ENCODE measurements at places on chromosomes 2 and 18. TPM values are rescaled to one million over a fixed set of nuclear protein-coding genes. Genes with fewer than 3 reads are reported as not detected.

CROCC2 gene
- total RNA-seq, result not detected

SIX2 gene
- total RNA-seq, result not detected

GRCh38 chr18:79575891-79576685, 103.5 kb upstream of the CTDP1 start:
- no peak overlapping the region for H3K27ac ChIP-seq
- no peaks in the 10 kb centered on the region for H3K27me3 ChIP-seq
- no peak for DNase-seq
- H3K4me3 ChIP-seq, result no peak overlapping the region
- H3K36me3 ChIP-seq, result no peaks in the 10 kb centered on the region

REG3G gene
- not detected for total RNA-seq

DNA sequence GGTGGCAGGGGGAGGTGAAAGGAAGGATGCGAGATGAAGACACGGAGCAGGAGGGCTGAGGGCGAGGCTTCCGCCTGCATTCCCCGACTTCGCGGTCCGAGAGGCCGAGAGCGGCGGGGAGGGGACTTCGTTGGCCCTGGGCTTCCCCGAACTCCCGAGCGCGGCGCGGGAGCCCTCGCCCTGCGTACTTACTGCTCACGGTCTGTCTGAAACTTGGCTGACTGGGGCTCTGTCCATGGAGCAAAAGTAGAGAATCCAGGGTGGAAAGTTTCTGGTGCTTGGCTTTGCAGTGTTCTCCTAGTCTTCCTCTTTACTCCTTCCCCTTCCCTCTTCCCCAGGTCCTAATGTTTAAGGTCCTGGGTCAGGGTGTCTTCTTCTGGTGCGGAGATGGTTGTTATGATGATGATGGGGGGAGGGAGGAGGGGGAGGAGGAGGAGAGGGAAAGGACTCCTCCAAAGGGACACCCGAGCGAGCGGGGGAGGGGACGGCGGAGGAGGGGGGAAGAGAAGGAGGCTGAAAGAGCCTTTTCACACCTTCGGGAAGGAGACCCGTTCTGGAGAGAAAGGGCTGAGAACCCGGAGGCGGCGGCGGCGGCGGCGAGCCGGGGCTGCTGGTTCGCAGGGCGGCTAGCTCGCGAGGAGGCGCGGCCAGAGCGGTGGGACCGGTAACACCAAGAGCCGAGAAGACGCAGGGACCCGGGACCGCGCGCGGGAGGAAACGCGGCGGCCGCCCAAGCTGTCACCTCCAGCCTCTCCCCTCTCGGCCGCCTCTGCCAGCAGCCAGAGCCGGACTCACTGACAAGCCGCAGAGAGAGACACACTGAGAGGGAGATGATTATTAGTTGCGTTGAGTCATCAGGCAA, at the start of gene SATB2:
Gene SATB2, minus strand, starts transcription at position 793 of the 862 bp plus-strand sequence. CDS start 1,902 bp downstream, outside the sequence.
- peak within 1 kb of the TSS; percentile 60 for H3K4me3 ChIP-seq
- H3K36me3 ChIP-seq, result no peaks in the 10 kb centered on the region
- peaks cover 17% of the 10 kb centered on the region for H3K4me1 ChIP-seq
- H3K27ac ChIP-seq, result no peak within 1 kb of the TSS
- peaks cover 60% of the 10 kb centered on the region for H3K27me3 ChIP-seq

DNA sequence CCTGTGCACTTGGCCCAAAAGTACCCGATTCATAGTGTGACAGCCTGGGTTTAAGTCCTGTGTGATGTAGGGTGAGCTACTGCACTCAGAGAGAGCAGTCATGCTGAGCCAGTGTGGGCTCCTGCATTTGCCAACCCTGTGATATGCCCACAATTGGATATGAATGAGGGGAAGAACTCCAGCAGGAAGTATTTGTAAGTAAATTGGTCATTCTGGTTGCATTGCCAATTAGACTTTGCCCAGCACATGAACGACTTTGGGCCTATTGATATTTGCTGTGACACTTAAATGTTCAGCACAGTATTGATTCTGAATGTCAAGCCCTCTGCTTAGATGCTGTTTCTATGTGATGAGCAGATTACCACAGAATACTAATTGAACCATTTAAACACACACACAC, 570.9 kb downstream of the PIK3C3 start:
- no peak for DNase-seq
- no peak overlapping the region for H3K27ac ChIP-seq
- H3K4me1 ChIP-seq, result no peaks in the 10 kb centered on the region

DNA sequence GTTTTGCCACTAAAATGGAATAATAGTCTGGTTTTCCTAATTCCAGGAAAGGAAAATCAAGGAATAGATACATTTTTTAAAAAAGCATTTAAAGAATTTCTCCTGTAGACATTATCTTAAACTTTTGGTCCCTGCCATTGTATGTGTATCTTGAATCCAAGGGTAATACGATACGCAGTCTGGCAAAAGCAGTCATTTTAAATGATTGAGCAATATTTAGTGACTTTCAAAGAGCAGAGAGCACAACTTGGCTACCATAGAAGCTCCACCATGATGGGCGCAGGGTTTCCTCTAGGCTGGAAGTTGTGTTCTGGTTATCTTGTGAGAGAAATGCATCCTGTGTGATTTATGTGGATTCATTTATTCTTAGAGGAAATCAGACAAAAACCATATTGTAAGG, 92.9 kb downstream of the NEDD4L start:
- H3K36me3 ChIP-seq, result no peaks in the 10 kb centered on the region
- H3K4me3 ChIP-seq, result no peak overlapping the region
- peaks cover 9% of the 10 kb centered on the region for H3K4me1 ChIP-seq
- H3K27me3 ChIP-seq, result peaks cover 12% of the 10 kb centered on the region

- no peak overlapping the region for H3K27ac ChIP-seq
- H3K27me3 ChIP-seq, result no peaks in the 10 kb centered on the region
- H3K4me3 ChIP-seq, result no peak overlapping the region
- no peaks in the 10 kb centered on the region for H3K36me3 ChIP-seq
Measured at GRCh38 chr18:42561521-42561920, 554.0 kb downstream of the RIT2 start.

DNA sequence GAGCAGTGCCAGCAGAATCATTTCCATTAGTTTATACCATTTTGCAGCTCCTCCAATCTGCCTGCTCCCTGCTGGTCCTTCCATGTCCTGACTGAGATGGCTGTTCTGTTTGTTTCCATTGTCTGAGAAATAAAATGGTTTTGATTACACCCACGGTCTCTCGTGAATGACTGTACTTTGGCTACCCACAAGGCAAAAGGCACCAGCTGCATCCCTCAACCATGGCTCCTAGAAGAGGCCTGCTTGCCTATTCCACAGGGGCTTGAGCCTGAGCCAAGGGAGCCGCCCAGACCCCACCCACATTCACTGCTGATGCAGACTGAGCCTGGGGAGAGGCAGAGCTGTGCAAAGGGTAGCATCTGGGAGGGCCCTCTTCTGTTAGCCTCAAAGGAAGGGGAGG, 31.2 kb downstream of the MARCHF4 start:
- H3K36me3 ChIP-seq, result no peaks in the 10 kb centered on the region
- peaks cover 4% of the 10 kb centered on the region for H3K4me1 ChIP-seq
- no peak for DNase-seq
- H3K4me3 ChIP-seq, result no peak overlapping the region

DNA sequence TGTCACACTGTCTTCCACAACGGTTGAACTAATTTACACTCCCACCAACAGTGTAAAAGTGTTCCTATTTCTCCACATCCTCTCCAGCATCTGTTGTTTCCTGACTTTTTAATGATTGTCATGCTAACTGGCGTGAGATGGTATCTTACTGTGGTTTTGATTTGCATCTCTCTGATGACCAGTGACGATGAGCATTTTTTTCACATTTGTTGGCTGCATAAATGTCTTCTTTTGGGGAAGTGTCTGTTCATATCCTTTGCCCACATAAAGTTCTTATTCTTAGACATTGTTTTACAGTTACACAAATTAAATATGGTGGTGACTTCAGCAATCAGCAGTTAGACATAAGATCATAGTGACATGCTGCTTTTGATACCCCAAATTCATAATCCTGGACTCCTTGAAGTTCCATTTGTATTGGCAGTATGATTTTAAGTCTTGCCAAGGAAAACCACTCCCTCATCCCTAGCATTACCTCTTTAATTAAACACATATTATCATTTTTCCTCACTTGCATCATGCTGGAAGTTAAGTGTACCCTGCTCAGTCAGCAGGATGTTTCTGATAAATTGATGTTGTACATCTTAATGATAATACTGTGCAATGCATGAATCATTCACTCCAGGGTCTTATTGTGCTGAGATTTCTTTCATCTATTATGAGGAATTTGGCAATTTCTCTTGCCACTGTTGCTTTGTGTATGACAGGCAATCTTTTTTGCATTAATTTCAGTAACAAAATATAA, 67.6 kb upstream of the STAT1 start:
- H3K27ac ChIP-seq, result no peak overlapping the region
- H3K4me3 ChIP-seq, result no peak overlapping the region
- DNase-seq, result no peak
- no peaks in the 10 kb centered on the region for H3K27me3 ChIP-seq

GRCh38 chr2:179218848-179219594, 45.6 kb downstream of the SESTD1 start:
- H3K4me1 ChIP-seq, result no peaks in the 10 kb centered on the region

SPEG gene
- total RNA-seq, result not detected

LYG1 gene
- 2.0 TPM for total RNA-seq

GRCh38 chr2:239522002-239522739, 121.4 kb upstream of the HDAC4 start:
- no peaks in the 10 kb centered on the region for H3K27me3 ChIP-seq
- no peaks in the 10 kb centered on the region for H3K4me1 ChIP-seq
- no peak for DNase-seq
- H3K4me3 ChIP-seq, result no peak overlapping the region
- H3K27ac ChIP-seq, result no peak overlapping the region
- no peaks in the 10 kb centered on the region for H3K36me3 ChIP-seq

METTL4 gene
- 18.3 TPM for total RNA-seq

DNA sequence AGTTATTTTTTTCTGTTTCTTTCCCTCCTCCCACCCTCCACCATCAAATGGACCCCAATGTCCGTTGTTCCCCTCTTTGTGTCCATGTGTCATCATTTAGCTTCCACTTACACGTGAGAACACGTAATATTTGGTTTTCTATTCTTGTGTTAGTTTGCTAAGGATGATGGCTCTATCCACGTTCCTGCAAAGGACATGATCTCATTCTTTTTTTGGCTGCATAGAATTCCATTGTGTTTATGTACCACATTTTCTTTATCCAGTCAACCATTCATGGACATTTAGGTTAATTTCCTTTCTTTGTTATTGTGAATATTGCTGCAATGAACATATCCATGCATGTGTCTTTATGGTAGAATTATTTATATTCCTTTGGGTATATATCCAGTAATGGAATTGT, 91.3 kb upstream of the TNP1 start:
- H3K27me3 ChIP-seq, result peaks cover 12% of the 10 kb centered on the region
- H3K27ac ChIP-seq, result no peak overlapping the region
- no peak overlapping the region for H3K4me3 ChIP-seq
- H3K4me1 ChIP-seq, result no peaks in the 10 kb centered on the region

GRCh38 chr2:110770959-110771431, 38.6 kb downstream of the ACOXL start:
- H3K4me1 ChIP-seq, result no peaks in the 10 kb centered on the region
- DNase-seq, result no peak

GRCh38 chr2:145166731-145167302, 646.9 kb upstream of the ZEB2 start:
- H3K4me3 ChIP-seq, result no peak overlapping the region
- H3K4me1 ChIP-seq, result no peaks in the 10 kb centered on the region
- H3K27ac ChIP-seq, result no peak overlapping the region

EFHD1 gene
- total RNA-seq, result 0.48 TPM

Measured in activated T-helper 2 cell treated with anti-CD3 and anti-CD28 coated beads, Interferon-gamma antibody, Interleukin-2, Interleukin-4, amounts not matched to agents 10 μg/mL and 5 μg/mL and 100 μg/mL, durations not matched to agents 14 hours and 24 hours and 36 hours (primary cell).